ENCODE measurements at places on chromosomes 16 and 17.

DNA sequence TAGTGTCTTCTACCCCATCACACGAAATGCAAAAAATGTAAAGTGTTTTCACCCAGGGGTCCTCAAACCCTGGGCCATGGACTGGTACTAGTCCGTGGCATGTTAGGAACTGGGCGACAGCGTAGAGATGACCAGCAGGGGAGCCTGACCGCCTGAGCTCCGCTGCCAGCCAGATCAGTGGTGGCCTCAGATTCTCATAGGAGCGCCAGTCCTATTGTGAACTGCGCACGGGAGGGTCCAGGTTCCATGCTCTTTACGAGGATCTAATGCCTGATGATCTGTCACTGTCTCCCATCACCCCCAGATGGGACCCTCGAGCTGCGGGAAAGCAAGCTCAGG lies 4.5 kb downstream of the SCARF1 start:
- DNase-seq, result no peak

GRCh38 chr17:79078476-79079190 lies 4.0 kb downstream of the ENGASE start:
- DNase-seq, result no peak

GRCh38 chr17:17568772-17569195 lies 22.7 kb downstream of the PEMT start:
- peak; percentile 42 for DNase-seq

- no peak for DNase-seq
These were observed 43.7 kb downstream of the COTL1 start for GRCh38 chr16:84574191-84574590.

GRCh38 chr17:35708951-35709350 lies 22.5 kb upstream of the RASL10B start:
- no peak for DNase-seq

DNA sequence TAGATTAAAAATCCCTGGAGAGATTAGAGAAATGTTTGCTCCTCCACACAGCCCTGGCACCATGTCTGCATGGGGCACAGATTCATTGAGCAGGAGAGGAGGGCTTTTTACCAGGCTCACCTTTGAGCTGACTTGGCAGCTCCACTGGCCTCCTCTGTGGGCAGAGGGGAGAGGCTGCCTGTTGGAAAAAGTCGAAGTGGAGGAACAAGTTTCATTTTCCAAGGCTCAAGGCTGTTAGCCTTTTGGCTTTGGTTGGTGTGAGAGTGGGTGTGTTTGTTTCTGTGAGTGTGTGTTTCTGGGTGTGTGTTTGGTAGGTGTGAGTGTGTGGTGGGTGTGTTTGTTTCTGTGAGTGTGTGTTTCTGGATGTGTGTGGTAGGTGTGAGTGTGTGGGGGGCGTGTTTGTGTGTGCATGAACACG lies 5.6 kb downstream of the TMEM238L start:
- no peak for DNase-seq

DNA sequence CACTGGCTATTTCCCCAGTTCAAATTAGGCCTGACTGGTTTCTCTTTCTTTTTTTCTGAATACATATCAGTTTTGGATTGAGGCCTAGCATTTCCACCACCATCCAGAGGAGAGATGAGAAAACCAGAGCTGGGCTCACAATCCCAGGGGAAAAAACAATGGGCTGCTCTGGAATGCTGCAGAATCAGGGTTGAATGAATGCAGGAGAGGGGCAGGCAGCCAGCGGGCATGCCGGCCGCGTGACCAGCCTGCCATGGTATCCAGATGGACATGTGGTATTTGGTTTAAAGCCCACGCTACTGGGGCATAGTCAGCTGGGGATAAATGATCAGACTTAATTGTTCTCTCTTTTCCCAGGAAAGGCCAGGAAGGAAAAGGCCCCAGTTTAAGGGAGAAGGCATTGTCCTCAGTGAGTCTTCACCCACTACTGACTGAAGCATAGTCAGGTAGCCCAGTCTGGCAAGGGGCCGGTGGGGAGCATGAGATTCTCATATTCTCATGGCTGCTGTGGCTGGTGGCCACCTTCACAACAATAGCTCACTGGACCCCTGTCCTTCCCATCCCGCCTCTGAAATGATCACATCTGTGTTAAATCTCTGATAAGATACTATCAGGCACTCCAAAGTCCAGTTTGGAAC lies 38.7 kb upstream of the RHOT1 start:
- DNase-seq, result no peak

DNA sequence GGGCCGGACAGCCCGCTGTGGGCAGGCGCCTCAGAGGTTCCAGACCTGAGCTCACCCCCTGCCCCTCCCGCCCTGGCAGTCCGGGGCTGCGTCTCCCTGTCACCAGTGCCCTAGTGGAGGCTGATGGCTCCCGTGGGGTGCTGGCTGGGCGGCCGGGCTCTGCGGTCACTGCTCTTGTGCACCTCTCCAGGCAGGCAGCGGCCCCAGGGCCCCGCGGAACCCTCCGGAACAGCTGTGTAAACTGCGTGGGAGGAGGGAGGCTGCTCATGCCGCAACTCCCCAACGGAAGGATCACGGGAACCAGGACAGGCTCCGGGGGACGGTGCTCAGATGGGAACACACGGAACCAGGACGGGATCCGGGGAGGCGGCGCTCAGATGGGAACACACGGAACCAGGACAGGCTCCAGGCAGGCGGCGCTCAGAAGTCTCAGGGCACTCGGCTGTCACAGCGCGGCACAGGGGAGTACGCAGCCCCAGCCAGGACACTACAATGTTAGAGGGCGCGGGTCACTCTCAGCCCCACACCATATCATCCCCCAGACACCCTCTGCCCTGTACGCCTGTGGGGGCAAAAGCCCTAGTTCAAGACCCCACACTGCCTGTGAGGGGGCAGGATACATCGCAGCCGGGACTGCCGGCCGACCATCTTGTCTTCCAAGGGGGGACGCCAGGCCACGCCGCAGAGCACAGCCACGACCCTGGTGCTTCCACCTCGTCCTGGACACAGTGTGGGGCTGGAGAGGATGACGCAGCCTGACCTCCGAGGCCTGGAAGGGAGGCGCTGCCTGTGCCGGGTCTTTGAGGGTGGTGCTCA lies 74.0 kb upstream of the GNG13 start:
- no peak for DNase-seq

- no peak for DNase-seq
These were observed 1.5 kb upstream of the SPEM1 start for GRCh38 chr17:7418472-7419152.

- DNase-seq, result no peak
These were observed 15.1 kb downstream of the AXIN1 start for GRCh38 chr16:337437-337836.

DNA sequence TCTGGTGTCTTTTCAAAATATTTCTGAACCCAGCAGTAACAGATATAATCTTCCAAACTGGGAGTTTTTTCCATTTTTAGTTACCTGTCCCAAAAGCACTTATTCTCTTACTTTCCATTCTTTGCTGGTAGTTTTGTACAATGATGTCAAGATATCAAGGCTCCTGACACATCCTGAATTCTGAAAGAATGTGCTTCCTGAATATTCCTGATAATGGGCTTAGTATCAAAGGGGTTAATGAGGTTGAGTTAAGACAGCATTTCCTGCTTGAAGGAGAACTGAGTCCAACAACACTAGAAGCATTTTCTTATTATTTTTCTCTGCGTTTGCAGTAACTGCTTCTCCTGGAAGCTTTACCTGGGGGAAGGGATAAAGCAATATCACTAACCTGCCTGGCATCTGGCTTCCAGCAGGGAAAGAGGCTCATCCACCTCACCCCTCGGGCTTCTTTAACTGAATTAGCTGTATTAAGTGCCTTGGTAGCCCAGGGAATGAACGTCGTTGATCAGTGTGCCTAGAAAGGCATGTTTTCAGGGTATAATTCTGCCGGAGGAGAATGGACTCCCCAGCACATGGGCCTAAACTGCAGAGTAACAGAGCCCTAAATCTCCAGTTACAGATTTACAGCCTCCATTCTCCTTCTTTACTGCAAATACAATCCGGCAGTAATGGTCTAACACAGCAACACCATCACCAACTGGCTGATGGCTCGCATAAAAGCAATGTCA lies 134.4 kb downstream of the SNX11 start:
- no peak for DNase-seq

DNA sequence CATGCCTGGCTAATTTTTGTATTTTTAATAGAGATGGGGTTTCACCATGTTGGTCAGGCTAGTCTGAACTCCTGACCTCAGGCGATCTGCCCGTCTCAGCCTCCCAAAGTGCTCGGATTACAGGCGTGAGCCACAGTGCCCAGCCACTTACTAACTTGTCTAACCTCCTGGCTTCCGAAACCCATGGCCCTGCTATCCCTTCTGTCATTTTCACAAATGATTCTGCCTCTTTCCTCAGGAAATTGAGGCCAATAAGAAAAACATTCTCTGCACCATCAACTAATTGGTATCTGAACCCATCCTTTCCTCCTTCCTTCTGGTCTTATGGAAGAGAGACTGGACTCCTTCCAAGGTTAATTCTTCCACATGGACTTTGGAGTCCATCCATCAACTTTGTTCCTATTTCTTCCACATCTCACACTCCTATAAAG lies 27.9 kb upstream of the TNRC6A start:
- no peak for DNase-seq

- peak; percentile 19 for DNase-seq
These were observed 10.6 kb downstream of the CTRB1 start for GRCh38 chr16:75229172-75230031.

GRCh38 chr17:66507982-66508760 lies 205.8 kb downstream of the PRKCA start:
- no peak for DNase-seq
